ENCODE measurements at places on chromosomes 1 and 21. TPM values are rescaled to one million over a fixed set of nuclear protein-coding genes. Genes with fewer than 3 reads are reported as not detected.

Gene BCL2L15
- polyA plus RNA-seq, result 0.16 TPM

Gene GNAT2
- polyA plus RNA-seq, result not detected

Gene GCSAML
- not detected for polyA plus RNA-seq

Gene LCE1E
- not detected for polyA plus RNA-seq

Gene STX12
- polyA plus RNA-seq, result 18.5 TPM

Gene TP73
- 0.87 TPM for polyA plus RNA-seq

Gene SYT2
- polyA plus RNA-seq, result 0.46 TPM

Gene SPRR2E
- polyA plus RNA-seq, result not detected

Gene CCDC27
- polyA plus RNA-seq, result 0.71 TPM

Gene HPCA
- polyA plus RNA-seq, result 1.6 TPM

Gene CLIC6
- polyA plus RNA-seq, result not detected

Gene LCE1B
- polyA plus RNA-seq, result not detected

Gene S100A5
- polyA plus RNA-seq, result 0.52 TPM

GRCh38 chr1:90924982-90925381, 96.9 kb downstream of the ZNF644 start:
- H3K4me3 ChIP-seq, result no peak overlapping the region
- H3K27me3 ChIP-seq, result no peaks in the 10 kb centered on the region
- DNase-seq, result peak; percentile 3
- H3K4me1 ChIP-seq, result peaks cover 31% of the 10 kb centered on the region

DNA sequence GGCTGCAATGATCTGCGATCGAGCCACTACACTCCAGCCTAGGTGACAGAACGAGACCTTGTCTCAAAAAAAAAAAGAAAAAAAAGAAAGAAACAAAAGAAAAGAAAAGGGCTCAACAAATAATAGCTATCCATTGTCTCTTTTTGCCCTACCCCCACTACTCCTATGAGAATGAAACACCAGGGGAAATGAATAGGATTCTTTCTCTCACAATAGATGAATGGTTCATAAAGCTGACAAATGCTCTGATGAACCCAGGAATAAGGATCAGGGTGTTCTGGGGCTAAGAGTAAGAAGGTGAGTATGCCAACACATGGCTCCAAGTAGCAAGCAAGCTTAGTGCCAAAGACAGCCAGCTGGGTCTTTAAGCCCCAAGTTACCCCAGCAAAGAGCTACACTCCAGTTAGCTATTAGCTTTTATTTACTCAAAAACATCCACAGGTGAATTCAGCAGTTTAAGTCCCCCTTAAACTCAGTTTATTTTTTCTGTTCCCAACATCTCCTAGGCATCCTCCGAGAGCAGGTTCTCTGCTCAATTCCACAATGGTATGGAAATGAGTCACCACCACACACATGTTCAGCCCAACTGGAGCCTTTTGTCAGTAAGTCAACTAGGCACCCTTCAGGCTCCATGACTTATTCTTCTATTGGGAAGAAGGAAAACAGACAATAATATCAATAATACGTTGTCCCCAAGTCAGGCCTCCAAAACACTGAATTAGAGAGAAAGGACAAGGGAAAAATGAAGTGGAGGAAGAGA, 4.2 kb downstream of the ADORA3 start:
- no peak overlapping the region for H3K27ac ChIP-seq
- H3K4me3 ChIP-seq, result no peak overlapping the region
- H3K36me3 ChIP-seq, result no peaks in the 10 kb centered on the region
- no peak for DNase-seq

DNA sequence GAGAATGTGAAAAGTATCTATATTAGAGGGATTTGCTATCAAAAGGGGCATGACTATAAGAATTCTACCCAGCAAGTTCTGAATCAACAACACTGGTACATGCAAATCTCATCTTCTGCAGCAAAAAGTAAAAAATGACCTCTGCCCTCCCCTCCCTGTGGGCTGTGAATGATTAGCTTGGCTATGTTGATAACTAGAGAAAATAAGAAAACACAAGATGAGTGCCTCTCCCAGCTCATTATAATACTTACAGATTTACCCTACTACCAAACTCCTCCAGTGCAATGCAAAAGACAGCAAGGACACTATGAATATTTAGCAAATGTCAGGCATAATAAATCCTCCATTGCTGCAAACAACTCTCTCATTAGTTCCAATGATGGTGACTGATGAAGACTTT, 102.4 kb downstream of the SLC45A1 start:
- no peak overlapping the region for H3K4me3 ChIP-seq
- no peak for DNase-seq
- H3K4me1 ChIP-seq, result peaks cover 50% of the 10 kb centered on the region
- no peak overlapping the region for H3K27ac ChIP-seq

GRCh38 chr1:150971583-150972416, 2.8 kb downstream of the CERS2 start:
- H3K27me3 ChIP-seq, result no peaks in the 10 kb centered on the region
- peaks cover 34% of the 10 kb centered on the region for H3K4me1 ChIP-seq
- DNase-seq, result peak; percentile 33
- peak overlapping the region; percentile 99 for H3K27ac ChIP-seq
- peak overlapping the region; percentile 5 for H3K4me3 ChIP-seq

DNA sequence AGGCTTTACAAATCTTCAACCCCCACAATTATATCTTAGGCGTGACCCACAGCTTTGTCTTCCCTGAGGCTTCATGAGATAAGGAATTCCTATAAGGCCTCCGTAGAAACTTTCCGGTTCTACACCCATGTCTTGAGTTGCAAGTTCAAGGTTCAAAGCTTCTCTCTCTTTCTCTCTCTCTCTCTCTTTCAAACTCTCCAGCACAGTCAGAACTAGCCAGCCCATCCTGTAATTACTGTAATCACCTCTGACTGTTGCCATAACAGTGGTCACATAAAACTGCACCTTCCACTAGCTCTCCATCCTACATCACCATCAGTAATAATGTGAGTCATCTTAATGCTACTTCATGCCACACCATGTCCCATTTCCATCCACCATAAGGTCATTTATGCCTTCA, 90.0 kb upstream of the NFASC start:
- H3K36me3 ChIP-seq, result no peaks in the 10 kb centered on the region
- H3K27ac ChIP-seq, result no peak overlapping the region
- H3K27me3 ChIP-seq, result no peaks in the 10 kb centered on the region
- DNase-seq, result no peak
- no peak overlapping the region for H3K4me3 ChIP-seq

DNA sequence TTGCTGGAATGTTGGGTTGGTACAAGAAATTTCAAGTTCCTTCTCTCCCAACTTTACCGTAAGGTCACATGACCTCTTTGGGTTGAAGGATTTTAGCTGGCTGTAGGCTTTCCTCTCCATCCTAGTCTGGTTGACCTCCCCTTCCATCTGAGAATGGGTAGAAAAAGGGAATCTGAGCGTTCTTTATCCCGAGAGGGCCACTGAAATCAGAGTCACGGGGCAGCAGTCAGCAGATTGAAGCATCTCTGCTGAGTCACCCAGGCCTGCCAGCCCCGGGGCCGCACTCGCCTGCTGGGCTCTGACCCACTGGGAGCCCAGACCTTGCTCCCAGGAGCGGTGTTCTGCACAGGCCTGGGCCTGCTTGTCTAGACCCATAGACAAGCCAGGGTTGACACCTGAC, 31.0 kb downstream of the TMCC2 start:
- peak; percentile 49 for DNase-seq
- H3K27ac ChIP-seq, result no peak overlapping the region

GRCh38 chr1:200409203-200409760, 554 bp downstream of the ZNF281 start:
- H3K4me1 ChIP-seq, result peaks cover 46% of the 10 kb centered on the region
- peaks cover 8% of the 10 kb centered on the region for H3K36me3 ChIP-seq
- peak; percentile 42 for DNase-seq
- H3K27me3 ChIP-seq, result no peaks in the 10 kb centered on the region

Measured in cardiac muscle cell (in vitro differentiated cells and primary cell).